ENCODE measurements at places on chromosomes 7 and 10. TPM values are rescaled to one million over a fixed set of nuclear protein-coding genes. Genes with fewer than 3 reads are reported as not detected.

Gene SLC18A3
- not detected for total RNA-seq

Gene CYP2C18
- not detected for total RNA-seq

Gene BCL7B
- 6.6 TPM for total RNA-seq

Gene TWIST1
- 8.3 TPM for total RNA-seq

Gene ELN
- total RNA-seq: 142 TPM

Gene SPDYE11
- total RNA-seq: 0.04 TPM

Gene PAX4
- not detected for total RNA-seq

Gene STEAP1
- total RNA-seq: 5.5 TPM

Gene SHH
- under 0.01 TPM for total RNA-seq

Gene LRRC4
- 2.0 TPM for total RNA-seq

Gene AASS
- 20.6 TPM for total RNA-seq

Gene HSPB1
- total RNA-seq: 188 TPM

Gene ALOX5
- 0.58 TPM for total RNA-seq

Gene TYW1B
- total RNA-seq: 10.3 TPM

Gene THSD7A
- 3.8 TPM for total RNA-seq

Gene ELMO1
- total RNA-seq: 23.8 TPM

Gene NAT16
- not detected for total RNA-seq

Gene GNAT3
- total RNA-seq: not detected

- no peaks in the 10 kb centered on the region for H3K27me3 ChIP-seq
- H3K36me3 ChIP-seq: no peaks in the 10 kb centered on the region
- H3K4me3 ChIP-seq: no peak overlapping the region
- DNase-seq: peak; percentile 46
- no peaks in the 10 kb centered on the region for H3K4me1 ChIP-seq
- H3K27ac ChIP-seq: no peak overlapping the region
Observed at GRCh38 chr7:120609136-120609753, 248.7 kb downstream of the TSPAN12 start.

DNA sequence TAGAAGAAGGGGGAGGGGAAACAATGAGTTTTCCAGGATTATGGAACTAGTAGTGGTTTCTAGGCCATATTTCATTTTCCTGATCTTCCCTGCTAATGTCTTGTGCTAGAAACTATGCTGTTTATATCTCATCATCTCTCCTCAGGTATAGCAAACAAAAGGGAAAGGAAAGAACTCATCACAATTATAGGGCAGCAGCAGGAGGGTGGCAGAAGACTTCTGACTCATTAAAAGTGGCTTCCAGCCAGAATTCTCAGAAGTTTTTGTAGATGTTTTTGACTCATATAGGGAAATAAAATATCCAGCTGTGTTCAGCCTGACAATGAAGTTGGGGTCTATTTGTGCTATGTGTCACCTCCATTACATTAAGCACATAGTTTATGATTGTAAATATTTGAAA is 6.5 kb downstream of the AHR start:
- no peaks in the 10 kb centered on the region for H3K27me3 ChIP-seq
- no peak overlapping the region for H3K4me3 ChIP-seq
- no peak overlapping the region for H3K27ac ChIP-seq
- DNase-seq: peak; percentile 40
- no peaks in the 10 kb centered on the region for H3K36me3 ChIP-seq
- no peaks in the 10 kb centered on the region for H3K4me1 ChIP-seq

DNA sequence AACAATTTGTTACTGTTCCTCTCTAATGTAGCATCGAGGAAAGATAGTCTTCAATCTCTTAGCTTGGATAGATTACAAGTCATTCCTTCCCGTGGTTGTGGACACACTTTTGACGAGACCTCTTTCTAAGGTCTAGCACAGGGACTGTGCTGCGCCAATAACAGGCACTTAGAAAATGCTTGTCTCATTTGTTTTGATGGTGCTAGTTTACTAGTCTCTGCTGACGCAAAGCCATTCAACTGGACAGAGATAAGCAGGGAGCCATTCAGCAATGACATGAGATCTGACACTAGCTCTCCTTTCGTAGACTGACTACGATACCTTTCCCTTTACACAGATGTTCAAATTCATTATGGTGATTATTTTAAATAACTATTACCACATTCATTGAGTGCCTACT is 6.4 kb upstream of the JAZF1 start:
- no peak overlapping the region for H3K4me3 ChIP-seq
- H3K4me1 ChIP-seq: peaks cover 10% of the 10 kb centered on the region
- no peak overlapping the region for H3K27ac ChIP-seq
- no peaks in the 10 kb centered on the region for H3K27me3 ChIP-seq
- H3K36me3 ChIP-seq: no peaks in the 10 kb centered on the region

DNA sequence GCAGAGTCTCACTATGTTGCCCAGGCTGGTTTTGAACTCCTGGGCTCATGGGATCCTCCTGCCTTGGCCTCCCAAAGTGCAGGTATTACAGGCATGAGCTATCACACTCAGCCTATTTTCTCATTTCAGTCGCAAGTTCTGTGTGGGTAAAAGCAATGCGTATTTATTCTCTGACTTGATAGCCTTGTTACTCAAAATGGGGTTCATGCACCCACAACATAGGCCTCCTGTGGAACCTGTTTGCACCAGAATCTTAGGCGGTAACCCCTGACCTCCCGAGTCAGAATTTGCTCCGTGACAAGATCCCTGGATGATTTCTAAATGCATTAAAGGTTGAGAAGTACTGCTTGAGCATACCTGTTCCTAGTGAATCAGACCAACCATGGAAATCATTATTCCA is 7.3 kb downstream of the IL2RA start:
- no peak overlapping the region for H3K4me3 ChIP-seq
- DNase-seq: no peak
- H3K4me1 ChIP-seq: peaks cover 12% of the 10 kb centered on the region
- no peaks in the 10 kb centered on the region for H3K36me3 ChIP-seq
- no peak overlapping the region for H3K27ac ChIP-seq

DNA sequence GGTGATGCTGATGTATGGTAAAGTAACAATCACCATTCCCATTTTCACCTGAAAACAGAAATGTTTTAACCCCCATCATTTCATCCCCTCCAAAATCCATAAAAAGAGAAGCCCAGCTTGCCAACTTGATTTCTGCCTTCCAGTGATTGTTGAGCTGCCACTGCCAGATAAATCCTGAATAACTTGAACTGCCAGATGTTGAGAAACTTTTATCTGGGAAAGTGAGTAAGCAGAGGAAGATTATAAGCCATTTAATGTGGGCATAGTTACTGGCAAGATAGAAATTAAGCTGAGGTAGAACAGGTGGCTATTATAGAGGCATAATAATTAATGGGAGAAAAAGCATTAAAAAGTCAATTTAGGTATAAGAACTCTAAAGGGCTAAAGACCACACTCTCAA is 534.1 kb downstream of the ANKRD7 start:
- DNase-seq: no peak
- no peak overlapping the region for H3K27ac ChIP-seq
- H3K4me3 ChIP-seq: no peak overlapping the region
- H3K36me3 ChIP-seq: no peaks in the 10 kb centered on the region
- H3K27me3 ChIP-seq: no peaks in the 10 kb centered on the region

- no peak for DNase-seq
- H3K36me3 ChIP-seq: no peaks in the 10 kb centered on the region
- peaks cover 38% of the 10 kb centered on the region for H3K4me1 ChIP-seq
- peaks cover 3% of the 10 kb centered on the region for H3K27me3 ChIP-seq
- no peak overlapping the region for H3K27ac ChIP-seq
Observed at GRCh38 chr7:155234950-155235789, 62.5 kb upstream of the INSIG1 start.

DNA sequence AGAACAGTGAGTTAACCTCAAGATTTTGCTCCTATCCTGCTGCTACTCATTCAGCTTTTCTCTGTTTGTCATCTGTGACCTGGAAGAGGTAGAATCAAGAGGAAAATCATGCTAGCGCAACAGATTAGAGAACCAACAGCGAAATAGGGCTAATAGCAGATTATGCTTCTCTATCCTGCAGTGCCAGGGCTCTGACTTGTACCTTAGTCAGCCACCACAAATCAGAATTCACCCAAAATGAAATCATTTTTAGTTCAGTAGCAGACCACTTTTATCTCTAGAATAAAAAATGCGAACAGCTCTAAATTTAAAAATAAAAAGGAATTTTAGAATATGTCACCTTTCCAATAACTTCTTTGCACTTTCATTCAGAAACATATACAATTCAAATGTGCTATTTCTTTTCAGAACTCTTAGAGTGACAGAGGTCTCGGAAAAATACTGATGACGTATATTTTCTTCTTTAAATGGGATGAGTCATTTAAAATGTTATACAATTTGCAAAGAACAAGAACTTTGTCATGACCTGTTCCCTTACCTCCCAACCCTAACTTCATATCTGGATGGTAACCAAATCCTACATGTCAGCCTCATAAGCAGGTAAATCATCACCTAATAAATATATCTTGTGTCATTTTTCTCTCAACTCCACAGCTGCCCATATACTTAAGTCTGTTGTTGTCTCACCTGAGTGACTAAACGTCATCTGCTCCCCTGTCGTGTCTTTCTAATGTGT is 896.4 kb downstream of the PCDH15 start:
- H3K27me3 ChIP-seq: no peaks in the 10 kb centered on the region
- no peaks in the 10 kb centered on the region for H3K4me1 ChIP-seq
- no peak overlapping the region for H3K27ac ChIP-seq
- no peak for DNase-seq
- no peak overlapping the region for H3K4me3 ChIP-seq

- peaks cover 30% of the 10 kb centered on the region for H3K4me1 ChIP-seq
- H3K4me3 ChIP-seq: no peak overlapping the region
- no peak for DNase-seq
- H3K27me3 ChIP-seq: no peaks in the 10 kb centered on the region
Observed at GRCh38 chr10:80491251-80492102, 37.4 kb downstream of the TSPAN14 start.

GRCh38 chr10:103884681-103885139 is 29.3 kb upstream of the SH3PXD2A start:
- peaks cover 33% of the 10 kb centered on the region for H3K36me3 ChIP-seq
- peak; percentile 72 for DNase-seq

DNA sequence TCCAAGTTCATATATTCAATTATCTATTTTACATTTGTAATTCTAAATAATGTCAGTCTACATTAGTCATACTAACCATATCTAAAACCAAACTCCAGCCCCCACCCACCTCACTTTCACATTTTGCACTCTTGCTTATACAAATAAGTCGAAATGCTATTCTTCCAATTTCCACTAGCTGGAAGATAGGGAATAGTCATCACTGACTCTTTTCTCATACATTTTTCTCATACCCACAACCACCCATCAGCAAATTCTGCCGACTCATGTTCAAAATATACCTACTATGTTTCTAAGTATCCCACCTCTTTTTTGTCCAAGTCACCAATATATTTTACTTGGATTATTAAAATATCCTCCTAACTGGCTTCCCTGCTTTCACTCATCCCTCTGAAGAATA is 93.2 kb upstream of the DGKB start:
- H3K27ac ChIP-seq: no peak overlapping the region
- H3K27me3 ChIP-seq: no peaks in the 10 kb centered on the region
- no peaks in the 10 kb centered on the region for H3K36me3 ChIP-seq
- no peaks in the 10 kb centered on the region for H3K4me1 ChIP-seq

- H3K36me3 ChIP-seq: peaks cover 3% of the 10 kb centered on the region
- DNase-seq: no peak
- H3K27ac ChIP-seq: no peak overlapping the region
Observed at GRCh38 chr7:15618275-15618674, 56.5 kb upstream of the AGMO start.

GRCh38 chr7:81206217-81206616 is 287.4 kb upstream of the SEMA3C start:
- H3K4me3 ChIP-seq: no peak overlapping the region
- H3K36me3 ChIP-seq: no peaks in the 10 kb centered on the region
- no peak for DNase-seq

- no peaks in the 10 kb centered on the region for H3K36me3 ChIP-seq
- no peaks in the 10 kb centered on the region for H3K27me3 ChIP-seq
- no peak for DNase-seq
- H3K4me1 ChIP-seq: no peaks in the 10 kb centered on the region
- no peak overlapping the region for H3K27ac ChIP-seq
- H3K4me3 ChIP-seq: no peak overlapping the region
Observed at GRCh38 chr7:108124820-108125219, 5.3 kb downstream of the LAMB4 start.

DNA sequence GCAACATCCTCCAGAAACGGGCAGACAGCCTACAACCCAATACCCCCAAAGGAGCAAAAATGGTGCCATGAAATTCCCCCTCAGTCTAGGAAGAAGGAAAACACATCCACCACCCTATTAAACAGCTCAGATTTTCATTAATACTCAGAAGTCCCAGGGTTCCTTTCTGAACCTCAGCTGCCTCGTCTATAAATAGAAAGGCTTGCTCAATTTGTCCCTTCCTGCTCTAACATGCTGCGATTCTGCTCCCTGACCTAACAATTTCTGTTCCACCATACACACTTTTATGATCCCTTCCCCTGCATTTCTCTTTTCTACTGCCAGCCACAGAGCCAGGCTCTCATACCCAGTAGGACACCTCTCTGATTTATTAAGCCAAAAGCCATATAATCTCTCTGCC is 68.1 kb downstream of the MTERF1 start:
- H3K4me3 ChIP-seq: no peak overlapping the region
- DNase-seq: peak; percentile 11
- peaks cover 3% of the 10 kb centered on the region for H3K4me1 ChIP-seq
- no peaks in the 10 kb centered on the region for H3K27me3 ChIP-seq
- no peaks in the 10 kb centered on the region for H3K36me3 ChIP-seq

DNA sequence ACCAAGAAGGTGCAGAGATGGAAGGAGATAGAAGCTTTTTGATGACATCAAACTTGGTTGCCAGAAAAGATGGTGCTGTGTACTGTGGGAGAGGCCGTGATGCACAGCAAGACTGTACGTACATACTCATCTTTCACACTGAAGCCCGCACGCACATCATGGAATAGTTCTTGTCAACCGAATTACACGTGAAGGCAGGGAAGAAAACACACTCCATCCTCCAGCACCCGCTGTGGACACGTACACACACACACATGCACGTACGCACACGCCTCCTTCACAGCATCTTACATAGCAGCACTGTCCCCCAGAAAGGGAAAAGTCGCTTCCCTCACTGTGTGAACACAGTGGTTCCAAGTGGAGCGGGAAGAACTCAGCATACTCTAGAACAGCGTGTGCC is 54.5 kb upstream of the DDC start:
- no peak overlapping the region for H3K4me3 ChIP-seq
- H3K27me3 ChIP-seq: no peaks in the 10 kb centered on the region
- no peak for DNase-seq
- H3K4me1 ChIP-seq: no peaks in the 10 kb centered on the region
- no peaks in the 10 kb centered on the region for H3K36me3 ChIP-seq

GRCh38 chr10:22230158-22230833 is 12.5 kb upstream of the EBLN1 start:
- no peaks in the 10 kb centered on the region for H3K27me3 ChIP-seq
- H3K27ac ChIP-seq: peak overlapping the region; percentile 97
- no peaks in the 10 kb centered on the region for H3K36me3 ChIP-seq
- DNase-seq: peak; percentile 83
- H3K4me3 ChIP-seq: peak overlapping the region; percentile 73
- peaks cover 2% of the 10 kb centered on the region for H3K4me1 ChIP-seq

Data from muscle of leg (tissue), 16 donors.